ENCODE measurements at places on chromosomes 2 and 18.

DNA sequence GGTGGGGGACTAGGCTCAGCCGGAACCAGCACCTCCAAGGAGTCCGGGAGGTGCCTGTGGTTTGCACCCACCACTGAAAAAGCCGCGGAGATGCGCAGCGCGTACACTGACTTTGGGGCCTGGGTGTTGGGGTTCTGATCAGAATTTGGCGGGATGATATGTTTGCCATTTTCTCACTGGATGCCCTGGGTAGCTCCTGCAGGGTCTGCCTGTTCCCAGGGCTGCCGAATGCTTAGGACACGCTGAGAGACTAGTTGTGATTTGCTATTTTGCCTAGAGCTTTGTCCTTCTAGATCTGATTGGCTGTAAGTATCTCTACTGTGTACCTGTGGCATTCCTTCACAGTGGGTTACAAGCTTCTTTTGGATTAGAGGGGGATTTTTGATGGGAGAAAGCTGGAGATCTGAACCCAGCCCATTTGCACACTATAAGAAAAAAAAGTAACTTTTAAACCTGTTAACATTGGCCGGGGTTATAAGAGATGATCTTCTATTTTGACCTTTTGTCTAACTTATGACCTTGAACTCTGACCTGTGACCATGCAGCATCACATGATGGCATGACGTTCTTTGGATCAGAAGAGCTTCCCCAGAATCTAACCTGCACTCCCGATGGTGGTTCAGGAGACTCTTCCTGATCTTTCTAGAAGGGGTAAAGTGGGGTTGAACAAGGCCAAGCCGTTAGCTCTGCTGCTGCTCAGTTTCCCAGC lies 1.6 kb downstream of the KCNE4 start:
- no peak for DNase-seq

- no peak for DNase-seq
Measured at GRCh38 chr2:217792626-217793527, 209.9 kb downstream of the TNS1 start.

DNA sequence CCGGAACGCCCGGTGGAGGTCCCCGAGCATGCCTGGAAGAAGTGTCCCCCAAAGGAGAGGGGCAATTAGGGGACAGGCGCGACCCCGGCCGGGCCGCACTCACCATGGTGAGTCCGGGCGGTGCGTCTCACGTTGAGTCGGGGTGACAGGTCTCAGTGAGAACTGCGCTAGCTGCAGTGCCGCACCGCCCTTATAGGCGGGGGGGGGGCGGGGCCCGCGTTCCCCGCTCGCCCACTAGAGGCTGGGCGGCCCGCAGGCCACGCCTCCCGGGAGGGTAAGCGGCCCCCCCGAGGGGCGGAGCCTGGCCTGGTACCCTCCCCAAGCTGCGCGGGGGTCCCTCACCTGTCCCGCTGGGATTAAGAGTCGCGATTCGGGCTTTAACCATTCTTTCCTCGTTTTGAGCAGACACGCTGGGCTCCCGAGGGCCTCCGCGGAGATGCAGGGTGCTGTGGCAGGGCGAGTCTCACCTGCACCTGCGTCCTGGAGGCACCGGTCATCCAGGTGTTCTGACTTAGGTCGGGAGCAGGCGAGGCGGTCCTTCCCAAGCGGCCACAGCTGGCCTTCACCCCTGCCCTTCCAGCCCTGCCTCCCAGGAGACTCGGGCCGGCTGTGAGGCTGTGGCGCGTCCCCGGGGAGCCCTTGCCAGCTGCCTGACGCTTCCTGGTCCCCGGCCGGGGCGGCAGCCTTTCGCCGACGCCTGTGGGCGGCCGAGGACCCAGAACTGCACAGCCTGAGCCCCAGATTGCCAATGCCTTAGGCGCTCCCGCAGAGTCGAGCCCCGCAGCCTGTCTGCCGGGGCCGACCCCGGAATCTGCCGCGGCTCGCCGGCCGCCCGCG lies at the start of gene TUBA4A:
TSS of gene TUBA4A (minus strand) at position 166 of the 837 bp plus-strand sequence. CDS start at position 106, 60 bp downstream.
- peak; percentile 76 for DNase-seq

- DNase-seq, result no peak
Measured at GRCh38 chr18:13653746-13654433, 72.5 kb downstream of the FAM210A start.

- DNase-seq, result no peak
Measured at GRCh38 chr2:6835467-6835866, 30.2 kb downstream of the CMPK2 start.

DNA sequence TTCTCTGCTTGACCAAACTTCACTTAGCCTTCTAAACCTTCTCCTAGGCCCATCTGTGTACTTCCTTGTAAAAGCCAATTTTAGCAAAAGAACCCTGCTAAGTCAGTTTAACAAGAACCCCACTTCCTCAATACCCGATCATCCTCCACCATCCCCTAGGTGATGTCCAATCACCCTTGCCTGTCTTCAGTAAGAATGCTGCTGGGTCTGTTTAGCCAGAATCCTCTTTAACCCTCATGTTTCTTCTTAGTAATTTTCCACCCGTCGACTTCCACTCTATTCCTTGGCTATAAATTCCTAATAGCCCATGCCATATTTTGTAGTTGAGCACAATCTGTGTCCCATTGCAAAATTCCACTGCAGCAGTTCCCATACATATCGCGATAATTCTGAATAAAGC lies 780.0 kb upstream of the RAB6C start:
- DNase-seq, result no peak

DNA sequence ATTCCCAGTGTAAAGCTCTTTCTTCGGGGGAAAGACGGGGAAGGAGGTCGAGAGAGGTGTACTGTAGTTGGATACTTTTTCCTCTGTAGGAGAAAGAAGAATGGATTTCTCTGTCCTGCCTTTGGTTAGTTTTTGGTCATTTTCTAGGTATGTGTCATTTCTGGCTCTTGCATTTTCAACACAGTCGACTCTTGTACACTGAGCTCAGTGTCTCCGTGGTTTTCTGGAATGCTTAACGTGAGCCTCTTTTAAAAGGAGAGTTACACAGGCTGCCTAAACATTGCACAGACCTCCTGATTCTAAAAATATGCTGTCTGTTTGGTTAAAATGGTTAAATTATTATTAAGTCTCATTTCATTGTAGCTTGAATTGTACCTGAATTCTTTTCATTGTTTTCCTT lies 21.8 kb upstream of the GLS start:
- no peak for DNase-seq

GRCh38 chr18:29181151-29181901 lies 1004.4 kb upstream of the CDH2 start:
- DNase-seq, result peak; percentile 24

- DNase-seq, result peak; percentile 32
Measured at GRCh38 chr18:11310476-11311086, 161.2 kb upstream of the PIEZO2 start.

DNA sequence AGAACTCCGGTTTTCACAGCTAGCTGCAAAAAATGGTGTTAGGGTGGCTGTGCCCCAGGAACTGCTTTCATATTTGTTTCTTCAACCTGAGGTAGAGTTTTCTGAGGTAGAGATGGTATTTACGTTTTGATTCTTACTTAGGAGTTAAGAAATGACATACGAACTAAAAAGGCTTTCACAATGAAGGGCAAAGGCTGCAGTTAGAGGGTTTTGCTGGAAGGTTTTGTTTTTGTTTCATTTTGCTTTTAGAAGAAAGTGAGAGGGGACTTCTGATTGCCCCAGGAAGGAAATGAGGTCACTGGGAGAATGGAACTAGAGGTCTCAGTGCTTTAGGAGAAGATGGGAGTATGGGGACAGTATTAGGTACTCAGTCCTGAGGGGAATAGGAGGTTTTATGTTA lies 15.5 kb downstream of the CDCA7 start:
- peak; percentile 30 for DNase-seq

- DNase-seq, result no peak
Measured at GRCh38 chr2:85589181-85589580, 5.0 kb downstream of the VAMP5 start.

DNA sequence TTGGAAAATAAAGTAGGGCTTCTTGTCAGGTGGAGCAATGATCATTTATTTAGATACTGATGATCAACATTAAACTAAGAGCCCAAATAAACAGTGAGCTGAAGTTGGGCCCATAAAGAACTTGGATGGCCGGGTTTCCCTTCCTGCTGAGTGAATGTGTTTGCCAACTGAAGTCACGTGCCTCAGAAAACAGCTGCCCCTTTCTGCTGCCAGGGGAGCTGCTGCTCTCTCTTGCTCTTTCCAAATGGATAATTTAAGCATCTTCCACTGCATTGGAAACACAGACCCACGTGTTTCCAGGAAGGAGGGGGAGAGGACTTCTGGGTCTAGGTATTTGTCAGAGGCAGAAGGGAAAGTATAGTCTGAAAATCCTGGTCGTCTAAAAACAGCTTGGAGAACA lies 22.9 kb upstream of the NCKAP5 start:
- DNase-seq, result peak; percentile 22

DNA sequence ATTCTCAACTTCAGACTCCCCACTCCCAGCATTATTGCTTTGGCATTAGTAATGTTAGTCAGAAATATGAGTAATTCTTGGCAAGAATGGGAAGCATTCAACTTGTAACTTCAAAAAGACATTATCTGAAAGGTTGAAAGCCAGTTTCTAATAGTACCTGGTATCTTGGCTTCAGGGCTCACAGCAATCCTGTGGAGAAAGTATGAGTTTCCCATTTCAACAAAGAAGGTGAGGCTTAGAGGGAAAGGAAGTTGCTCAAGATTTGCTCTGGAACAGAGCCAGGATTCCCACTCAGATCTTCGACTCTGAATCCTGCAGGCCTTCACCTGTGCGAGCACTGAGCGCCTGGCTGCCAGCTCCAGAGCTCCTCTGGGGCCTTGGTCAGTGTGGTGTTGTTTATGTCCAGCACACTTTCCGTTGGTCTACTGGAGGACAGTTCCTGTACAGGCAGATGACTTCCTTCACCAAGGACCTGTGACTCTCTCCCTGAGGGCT lies 136.1 kb downstream of the MCFD2 start:
- DNase-seq, result no peak

DNA sequence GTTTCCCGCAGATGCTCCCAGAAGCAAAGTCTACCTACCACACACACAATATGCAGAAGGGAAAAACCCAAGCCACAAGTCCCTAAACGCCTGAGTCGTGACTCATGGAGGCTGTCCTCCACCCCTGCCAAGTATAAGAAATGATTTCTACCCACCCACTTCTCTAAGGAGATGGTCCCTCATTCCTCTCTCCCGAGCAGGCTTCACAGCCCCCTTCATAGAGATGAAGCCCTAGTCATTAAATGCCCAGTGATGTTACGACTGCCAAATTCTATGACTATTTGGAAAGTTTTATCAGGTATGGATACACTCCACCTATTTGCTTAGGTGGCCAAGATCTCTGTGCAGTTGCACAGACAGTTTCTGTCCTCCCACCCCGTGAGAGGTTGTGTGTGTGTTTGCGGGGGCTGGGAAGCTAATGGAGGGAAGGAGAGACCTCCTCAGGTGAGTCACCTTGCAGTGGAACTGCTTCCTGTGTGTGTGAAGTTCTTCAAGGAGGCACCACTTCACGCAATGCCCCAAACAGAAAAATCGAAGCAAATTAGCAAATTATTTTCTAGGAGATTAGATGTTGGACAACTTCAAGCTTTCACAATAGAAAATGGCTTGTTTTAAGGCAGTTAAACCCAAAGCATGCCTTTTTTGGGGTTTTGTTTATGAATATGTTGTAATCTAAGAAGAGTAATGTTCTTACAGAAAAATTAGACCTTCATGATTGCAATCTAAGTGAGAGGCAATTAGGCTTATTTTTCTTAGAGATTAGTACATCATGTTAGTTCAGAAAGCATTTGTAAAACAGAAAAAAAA lies 175.2 kb downstream of the TGIF1 start:
- peak; percentile 64 for DNase-seq

GRCh38 chr18:55515214-55515613 lies 72.8 kb downstream of the TCF4 start:
- no peak for DNase-seq

DNA sequence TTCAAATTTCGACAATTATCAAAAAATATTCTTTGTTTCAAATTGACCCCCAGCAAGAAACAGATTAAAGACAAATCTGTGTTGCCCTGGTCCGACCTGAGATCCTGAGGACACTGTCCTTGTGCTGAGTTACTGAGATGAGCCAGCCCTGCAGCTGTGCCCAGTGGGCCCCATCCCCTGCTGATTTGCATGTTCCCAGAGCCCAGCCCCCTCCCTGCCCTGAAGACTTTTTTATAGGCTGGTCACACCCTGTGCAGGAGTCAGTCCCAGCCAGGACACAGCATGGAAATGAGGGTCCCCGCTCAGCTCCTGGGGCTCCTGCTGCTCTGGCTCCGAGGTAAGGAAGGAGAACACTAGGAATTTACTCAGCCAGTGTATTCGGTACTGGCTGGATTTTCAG lies 31.4 kb upstream of the ZNG1B start:
- no peak for DNase-seq

DNA sequence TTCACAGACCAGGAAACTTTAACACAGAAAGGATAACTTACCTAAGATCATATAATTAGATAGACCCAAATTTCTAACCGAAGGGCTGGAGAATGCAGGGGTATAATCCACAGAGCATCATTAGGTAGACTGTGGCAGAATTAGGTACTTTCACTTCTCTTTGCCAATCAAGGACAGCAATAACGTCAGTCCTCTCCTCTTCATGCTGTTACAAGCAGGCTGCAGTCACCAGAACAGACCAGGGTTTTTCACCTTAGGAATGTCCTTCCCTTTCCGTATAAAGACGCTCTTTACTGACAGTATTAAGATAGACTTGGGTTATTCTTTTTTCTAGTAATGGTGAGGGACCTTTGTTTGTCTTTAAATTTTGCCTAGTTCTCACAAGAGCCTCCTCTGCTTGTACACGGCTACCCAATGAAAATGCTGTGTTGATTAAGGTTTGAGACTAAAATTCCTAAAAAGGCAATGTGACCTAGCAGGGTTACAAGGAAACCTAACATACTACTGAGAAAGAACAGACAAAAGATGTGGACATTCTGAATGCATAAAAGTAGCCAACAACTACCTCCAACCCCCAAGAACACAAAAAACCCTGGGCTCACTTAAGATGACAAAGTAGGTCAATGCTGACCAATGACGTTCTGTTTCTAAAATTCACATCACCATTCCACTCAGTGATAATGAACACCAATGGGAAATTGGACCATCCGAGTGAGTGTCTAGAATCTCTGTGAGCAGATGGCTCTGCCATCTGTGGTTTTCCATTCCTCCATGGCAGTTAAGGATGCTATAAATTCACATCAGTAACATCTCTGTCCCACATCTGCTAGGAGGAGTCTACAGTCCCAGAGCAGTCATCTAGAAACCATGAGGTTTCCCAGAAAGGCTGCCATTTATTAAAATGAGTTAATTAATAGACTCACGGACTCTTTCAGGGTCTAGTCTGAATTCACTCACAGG lies 2.1 kb downstream of the PDIA6 start:
- no peak for DNase-seq

GRCh38 chr2:56017784-56018183 lies 94.2 kb upstream of the EFEMP1 start:
- DNase-seq, result no peak

- DNase-seq, result peak; percentile 78
Measured at GRCh38 chr2:174051741-174052583, 86.8 kb upstream of the SP3 start.

DNA sequence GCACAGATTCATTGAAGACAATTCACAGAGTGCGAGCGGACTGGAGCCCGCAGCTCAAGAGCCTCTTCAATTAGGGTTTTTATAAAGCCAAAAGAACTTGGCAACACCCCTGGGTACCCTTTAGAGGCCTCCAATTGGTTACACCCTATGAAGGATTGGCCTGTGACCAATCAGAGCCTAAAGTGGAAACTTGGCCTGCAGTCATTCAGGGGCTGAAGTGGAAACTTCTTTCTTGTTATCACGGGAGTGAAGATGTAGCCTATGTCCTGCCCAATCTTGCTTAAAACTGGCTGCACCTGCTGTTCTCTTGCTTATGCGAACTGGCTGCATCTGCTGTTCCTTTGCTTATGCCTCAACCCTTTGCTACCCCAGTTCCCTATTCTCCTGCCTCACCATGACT lies 1.8 kb upstream of the HJURP start:
- no peak for DNase-seq

Data from large intestine (tissue), 12 donors.